Placental epithelial cell (primary cell): ENCODE measurements at places on chromosomes 16 and 17. TPM values are rescaled to one million over a fixed set of nuclear protein-coding genes. Genes with fewer than 3 reads are reported as not detected.

HS3ST4 gene
- not detected in 2 replicates for total RNA-seq

TBC1D3L gene
- total RNA-seq = 10.1 and 21.6 TPM in 2 replicates

CDRT15L2 gene
- not detected in 2 replicates for total RNA-seq

SULT1A4 gene
- 1.2 TPM in 1 of 2 replicates, not detected in the other for total RNA-seq

KRT34 gene
- total RNA-seq = 0.39 and 9.7 TPM in 2 replicates

NUPR1 gene
- total RNA-seq = not detected in 2 replicates

CMTR2 gene
- total RNA-seq = 33.8 and 40.2 TPM in 2 replicates

GRB7 gene
- total RNA-seq = 5.1 and 8.4 TPM in 2 replicates

PIK3R6 gene
- not detected in 2 replicates for total RNA-seq

TSEN54 gene
- total RNA-seq = 10.2 and 12.7 TPM in 2 replicates

TMEM220 gene
- total RNA-seq = 0.98 and 5.1 TPM in 2 replicates

PPY gene
- total RNA-seq = not detected in 2 replicates

TNS4 gene
- 65.2 and 130 TPM in 2 replicates for total RNA-seq

DDX5 gene
- total RNA-seq = 338 and 350 TPM in 2 replicates

DHRS7C gene
- not detected in 2 replicates for total RNA-seq

RTN4RL1 gene
- total RNA-seq = under 0.01 and 0.11 TPM in 2 replicates

CAVIN1 gene
- total RNA-seq = 218 and 464 TPM in 2 replicates

ZSCAN10 gene
- not detected in 2 replicates for total RNA-seq

LLGL1 gene
- total RNA-seq = 50.0 and 51.0 TPM in 2 replicates

KRT14 gene
- total RNA-seq = 128 and 2,930 TPM in 2 replicates

MT4 gene
- not detected in 2 replicates for total RNA-seq

FBXO47 gene
- under 0.01 TPM in 1 of 2 replicates, not detected in the other for total RNA-seq

TP53TG3 gene
- not detected in 2 replicates for total RNA-seq
